ENCODE measurements at places on chromosomes 11 and 22.
A peak's percentile ranks its signal among the peaks of the same experiment; 100 is the strongest.

DNA sequence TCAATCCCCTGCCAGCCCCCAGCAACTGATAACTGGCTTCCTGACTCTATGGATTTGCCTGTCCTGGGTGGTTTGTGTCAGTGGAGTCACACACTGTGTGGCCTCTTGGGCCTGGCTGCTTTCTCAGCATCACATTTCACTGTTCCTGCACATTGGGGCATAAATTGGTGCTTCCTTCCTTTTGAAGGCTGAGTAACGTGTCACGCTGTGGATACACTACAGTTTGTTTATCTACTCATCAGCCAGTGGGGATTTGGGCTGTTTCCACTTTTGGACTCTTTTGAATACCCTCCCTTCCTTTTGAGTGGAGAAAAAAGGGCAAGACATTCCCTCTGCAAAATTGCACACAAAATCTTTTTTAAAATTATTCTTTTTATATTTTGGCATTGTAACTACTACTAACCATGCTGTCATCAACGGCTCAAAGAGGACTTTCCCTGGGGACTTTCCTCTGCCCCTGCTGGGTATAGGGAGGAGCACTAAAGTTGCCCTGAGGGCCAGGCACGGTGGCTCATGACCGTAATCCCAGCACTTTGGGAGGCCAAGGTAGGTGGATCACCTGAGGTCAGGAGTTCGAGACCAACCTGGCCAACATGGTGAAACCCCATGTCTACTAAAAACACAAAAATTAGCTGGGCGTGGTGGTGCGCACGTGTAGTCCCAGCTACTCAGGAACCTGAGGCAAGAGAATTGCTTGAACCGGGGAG lies 7.8 kb upstream of the CELSR1 start:
- no peak for DNase-seq

DNA sequence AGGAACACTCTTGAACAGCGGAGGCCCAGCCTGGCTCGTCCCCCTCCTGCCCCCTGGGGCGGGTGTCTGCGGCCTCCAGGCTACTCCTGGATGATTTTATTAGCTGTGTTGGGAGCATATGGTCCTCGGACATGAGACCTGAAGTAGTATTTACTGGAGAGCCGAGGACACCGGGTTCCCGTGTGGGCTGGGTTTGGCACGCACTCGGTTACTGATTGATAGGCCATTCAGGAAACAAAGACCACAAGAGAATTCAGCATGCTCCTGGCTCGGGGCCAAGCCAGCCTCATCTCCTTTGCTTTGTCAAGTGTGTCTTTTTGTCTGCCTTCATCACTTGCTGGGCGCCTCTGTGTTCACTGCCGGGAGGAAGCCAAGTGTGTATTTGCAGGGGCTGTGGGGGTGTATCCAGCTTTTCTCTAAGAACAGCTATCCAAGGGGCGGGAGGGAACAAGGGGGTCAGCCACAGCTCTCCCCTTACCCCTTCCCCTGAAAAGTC lies 9.7 kb downstream of the FXYD2 start:
- DNase-seq: peak; percentile 83

GRCh38 chr11:114261791-114262190 lies 34.4 kb upstream of the NNMT start:
- DNase-seq: no peak

DNA sequence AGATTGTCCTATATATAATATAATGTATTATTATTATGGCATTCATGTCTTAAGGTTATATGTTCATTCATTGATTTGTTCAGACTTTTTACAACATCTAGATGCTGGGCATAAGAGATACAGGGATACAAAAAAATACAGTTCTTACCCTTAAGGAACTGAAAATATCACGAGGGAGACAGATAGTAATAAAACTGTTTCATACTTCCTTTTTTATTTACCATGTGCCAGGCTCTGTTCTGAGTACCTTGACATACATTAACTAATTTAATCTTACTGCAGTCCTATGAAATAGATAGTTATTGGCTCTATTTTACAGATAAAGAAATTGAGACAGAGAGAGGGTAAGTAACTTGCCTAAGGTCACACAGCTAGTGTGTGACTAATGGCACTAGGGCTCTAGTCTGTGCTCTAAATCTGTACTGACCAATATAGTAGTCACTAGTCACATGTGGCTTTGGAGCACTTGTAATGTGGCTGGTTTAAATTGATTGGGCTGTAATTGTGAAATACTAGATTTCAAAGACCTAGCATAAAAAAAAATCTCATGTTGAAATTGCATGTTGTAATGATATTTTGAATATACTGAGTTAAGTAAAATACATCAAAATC lies 21.3 kb downstream of the TRIM44 start:
- DNase-seq: no peak

DNA sequence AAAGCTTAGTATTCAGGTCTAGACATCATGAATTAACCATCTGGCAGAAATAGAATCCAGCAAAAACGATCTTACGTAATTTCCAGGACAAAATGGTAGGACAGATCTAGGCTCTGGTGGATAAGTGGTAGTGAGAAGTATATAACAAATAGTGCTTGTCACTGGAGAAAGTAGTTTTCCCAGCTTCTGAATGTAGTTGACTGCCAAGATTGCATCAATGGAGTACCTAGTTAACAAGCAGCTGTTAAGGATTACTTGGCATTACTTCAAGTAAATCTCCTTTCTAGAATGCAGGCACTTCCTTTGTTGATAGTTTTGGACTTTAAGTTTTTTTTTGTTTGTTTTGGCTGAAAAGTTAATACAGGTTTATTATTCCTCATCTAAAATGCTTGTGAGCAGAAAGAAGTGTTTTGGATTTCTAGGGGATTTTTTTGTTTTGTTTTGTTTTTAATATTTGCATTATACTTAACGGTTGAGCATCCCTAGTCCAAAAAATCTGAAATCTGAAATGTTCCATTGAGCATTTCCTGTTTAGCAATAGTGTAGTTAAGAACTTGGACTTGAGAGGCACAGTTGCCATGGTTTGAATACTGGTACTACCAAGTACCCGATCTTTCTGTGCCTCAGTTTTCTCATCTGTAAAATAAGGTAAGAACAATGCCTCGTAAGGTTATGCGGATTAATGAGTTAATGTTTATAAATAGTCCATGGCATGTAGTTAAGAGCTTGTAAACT lies 20.3 kb downstream of the FAM118B start:
- no peak for DNase-seq

GRCh38 chr11:61049859-61050258 lies 52.4 kb upstream of the CD5 start:
- no peak for DNase-seq

DNA sequence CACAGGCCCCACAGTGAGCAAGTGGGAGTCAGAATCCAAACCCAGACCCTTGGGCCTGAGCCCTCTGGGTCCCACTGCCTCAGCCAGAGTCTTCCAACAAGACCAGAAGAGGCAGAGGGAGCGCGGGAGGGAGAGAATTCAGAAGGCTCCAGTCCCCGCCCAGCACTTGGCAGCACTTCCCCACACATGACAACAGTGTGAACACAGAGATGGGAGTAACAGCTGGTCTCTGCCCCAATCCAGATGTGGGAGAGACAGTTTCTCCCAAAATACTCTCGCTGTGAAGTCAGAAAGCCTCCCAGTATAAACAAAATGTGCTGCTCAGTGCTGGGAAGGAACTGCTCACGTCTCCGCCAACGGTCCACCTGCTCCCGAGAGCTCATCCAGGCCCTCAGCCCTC lies 219.9 kb downstream of the MN1 start:
- no peak for DNase-seq

DNA sequence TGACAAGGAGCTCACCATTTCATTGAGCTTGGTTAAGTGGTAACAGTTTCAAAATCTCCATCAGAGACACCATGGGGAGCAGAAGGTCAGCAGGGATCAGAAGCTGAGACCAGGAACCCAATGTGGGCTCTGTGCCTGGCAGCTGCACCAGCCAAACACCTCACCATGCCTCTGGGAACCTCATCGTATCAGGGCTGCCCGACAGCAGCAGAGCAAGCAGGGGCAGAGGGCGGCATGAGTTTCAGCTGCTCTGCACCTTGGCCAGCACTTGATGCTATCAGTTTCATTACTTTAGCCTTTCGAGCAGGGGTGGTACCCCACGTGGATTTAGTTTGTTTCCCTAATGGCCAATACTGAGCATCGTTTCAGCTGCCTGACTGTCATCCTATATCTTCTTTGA lies 77.8 kb downstream of the DGCR2 start:
- no peak for DNase-seq

GRCh38 chr22:49583341-49583740 lies 244.3 kb downstream of the BRD1 start:
- no peak for DNase-seq

DNA sequence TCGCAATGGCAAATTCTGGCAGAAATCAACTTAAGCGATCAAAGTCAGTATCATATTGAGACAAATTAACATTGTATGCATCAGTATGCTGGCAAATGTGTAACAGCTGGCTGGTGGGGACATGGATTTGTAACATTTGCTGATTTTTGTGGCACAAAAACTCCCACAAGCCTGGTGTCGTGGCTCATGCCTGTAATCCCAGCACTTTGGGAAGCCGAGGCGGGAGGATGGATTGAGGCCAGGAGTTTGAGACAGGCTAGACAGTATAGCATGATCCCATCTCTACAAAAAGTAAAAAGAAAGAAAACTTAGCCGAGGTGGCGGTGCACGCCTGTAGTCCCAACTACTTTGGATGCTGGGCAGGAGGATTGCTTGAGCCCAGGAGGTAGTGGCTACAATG lies 17.6 kb upstream of the HDHD5 start:
- no peak for DNase-seq

GRCh38 chr22:19863571-19863970 lies 8.9 kb upstream of the GNB1L start:
- DNase-seq: no peak

DNA sequence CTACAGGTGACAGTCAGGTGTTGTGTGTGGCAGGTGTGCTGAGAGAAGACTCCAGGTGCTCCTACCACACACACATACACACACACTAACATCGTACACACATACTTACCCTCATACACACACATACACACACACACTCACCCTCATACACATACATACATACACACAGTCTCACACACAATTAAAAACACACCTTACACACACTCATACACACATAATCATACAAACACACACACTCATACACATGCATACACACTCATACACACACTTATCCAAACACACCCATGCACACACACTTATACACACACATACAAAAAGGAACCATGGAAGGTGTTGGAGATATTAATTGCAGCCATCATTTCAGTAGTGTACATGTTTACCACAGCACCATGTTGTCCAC lies 4.6 kb downstream of the KRTAP5-3 start:
- no peak for DNase-seq

GRCh38 chr11:44351898-44352498 lies 42.1 kb upstream of the ALX4 start:
- no peak for DNase-seq

DNA sequence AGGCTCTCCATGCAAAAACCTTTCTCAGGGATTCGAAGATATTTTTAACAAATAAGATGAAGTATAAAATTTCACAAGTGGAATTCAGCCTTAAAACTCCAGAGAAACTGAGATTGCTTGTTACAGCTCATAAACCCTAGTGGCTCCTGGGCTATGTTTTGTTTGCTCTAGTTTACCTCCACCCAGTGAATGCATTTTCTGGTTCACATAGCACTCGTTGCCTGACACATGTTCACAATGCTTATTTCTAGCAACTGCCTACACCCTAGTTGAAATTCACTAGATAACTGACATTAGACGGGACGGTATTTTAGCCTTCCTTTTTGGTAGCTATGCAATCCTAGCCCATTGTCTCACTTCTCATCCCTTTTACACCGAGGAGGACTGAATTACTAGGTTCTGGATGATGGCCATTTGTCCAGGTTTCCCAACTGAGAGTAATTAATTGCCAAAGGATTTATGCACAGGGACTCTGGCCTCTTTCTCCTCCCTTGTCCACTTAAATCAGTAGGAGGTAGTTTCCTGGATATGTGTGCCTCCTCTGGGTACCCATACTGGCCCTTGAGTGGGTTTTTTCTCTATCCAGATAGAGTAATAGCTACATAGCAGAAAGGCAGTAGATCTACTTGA lies 951.6 kb downstream of the DLG2 start:
- DNase-seq: no peak

DNA sequence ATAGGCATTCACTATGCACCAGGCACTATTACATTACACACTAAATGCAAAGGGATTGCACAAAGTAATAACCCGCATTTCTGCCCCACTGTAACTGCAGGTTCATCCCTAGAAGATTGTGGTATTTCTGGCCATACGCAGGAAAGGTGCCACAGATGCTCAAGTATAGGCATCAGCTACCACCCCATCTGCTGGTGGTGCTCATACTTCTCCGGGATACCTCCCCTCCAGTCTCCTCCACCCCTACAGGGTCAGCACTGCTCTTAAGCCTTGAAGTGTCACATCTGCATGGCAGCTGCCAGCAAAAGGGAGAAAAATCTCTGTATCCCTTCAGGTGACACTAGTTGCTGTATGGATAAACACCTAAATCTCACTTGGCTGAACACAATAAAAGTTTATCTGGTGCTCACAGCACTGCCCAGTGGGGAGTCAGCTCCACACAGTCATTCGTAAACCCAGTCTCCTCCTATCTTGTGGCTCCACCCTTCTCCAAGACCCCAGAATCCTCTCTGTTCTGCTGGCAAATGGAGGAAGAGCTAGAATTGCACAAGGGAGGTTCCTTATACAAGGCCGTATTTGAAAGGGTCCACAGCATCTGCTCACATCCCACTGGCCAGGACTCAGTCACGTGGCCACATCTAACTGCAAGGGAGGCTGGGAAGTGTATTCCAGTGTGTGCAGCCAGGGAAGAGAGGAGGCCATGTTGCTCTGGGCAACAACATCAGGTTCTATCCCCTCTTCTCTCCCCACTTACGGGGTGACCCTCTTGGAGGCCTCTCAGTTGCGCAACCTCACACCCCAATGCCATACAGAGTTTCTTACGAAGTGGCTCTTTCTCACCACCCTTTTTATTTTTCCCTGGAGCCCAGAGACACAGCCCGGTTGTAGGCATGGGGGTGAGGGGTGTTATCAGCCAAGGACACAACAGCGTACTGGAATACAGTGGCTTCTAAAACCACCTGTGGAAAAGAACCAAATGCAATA lies 114.7 kb downstream of the BUD13 start:
- no peak for DNase-seq

DNA sequence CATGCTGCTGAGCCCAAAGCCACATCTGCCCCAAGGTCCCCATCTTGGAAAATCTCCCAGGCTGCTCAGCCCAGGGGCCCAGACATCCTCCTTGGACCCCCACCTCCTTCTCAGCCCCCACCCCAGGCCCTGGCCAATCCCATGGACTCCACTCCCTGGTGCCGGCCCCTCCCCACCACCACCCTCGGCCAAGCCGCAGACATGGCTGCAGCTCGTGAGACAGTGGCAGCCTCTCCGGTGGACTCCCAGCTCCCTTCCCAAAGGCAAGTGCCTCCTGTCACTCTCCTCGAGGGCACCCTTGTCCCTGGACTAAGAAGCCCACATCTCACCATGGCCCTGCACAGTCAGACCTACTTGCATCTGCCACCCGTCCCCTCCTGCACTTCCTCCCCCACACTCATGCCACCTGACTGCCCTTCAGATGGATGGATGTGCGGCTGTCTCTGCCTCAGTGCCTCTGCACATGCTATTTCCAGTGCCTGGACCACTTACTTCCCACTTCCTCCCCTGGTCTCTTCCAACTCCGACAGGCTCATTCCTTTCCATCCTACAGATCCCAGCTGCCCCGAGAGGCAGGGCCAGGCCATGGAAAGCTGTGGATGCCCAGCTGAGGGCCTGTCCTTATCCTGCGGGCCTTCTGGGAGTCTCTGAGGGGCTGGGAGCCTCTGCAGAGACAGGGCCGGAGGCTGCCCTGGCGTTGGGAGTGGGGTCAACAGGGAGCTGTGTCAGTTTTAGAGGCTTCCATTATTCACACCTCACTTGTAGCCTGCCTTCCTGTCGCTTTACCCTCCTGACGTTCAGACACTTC lies 25.5 kb upstream of the RFPL3 start:
- DNase-seq: no peak

Measured in central memory CD4-positive, alpha-beta T cell (primary cell).